ENCODE measurements at places on chromosomes 2 and 18.

DNA sequence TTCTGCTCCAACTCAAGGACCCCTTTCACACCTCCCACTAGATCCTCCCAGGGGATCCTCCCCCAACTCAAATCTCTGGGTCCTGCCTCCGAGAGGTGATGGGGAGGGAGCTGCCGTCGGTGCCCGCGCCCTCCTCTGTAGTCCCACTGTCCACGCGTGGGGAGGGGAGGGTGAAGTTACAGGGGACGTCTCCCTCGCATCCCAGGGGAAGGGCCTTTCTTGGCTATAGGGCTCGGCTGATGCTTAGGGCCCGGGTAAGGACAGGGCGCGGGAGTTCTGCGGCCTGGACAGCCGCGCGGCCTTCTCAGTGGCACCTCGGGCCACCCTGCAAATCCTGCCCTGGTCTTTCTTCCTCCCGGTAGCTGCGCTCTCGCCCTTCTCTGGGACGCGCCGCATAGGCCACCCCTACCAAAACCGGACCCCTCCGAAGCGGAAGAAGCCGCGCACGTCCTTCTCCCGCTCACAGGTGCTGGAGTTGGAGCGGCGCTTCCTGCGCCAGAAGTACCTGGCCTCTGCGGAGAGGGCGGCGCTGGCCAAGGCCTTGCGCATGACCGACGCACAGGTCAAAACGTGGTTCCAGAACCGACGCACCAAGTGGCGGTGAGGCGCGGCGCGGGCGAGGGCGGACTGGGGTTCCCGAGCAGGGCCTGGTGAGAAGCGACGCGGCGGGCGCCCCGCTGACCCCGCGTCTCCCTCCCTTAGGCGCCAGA is 1.2 kb downstream of the TLX2 start:
- DNase-seq, result no peak

DNA sequence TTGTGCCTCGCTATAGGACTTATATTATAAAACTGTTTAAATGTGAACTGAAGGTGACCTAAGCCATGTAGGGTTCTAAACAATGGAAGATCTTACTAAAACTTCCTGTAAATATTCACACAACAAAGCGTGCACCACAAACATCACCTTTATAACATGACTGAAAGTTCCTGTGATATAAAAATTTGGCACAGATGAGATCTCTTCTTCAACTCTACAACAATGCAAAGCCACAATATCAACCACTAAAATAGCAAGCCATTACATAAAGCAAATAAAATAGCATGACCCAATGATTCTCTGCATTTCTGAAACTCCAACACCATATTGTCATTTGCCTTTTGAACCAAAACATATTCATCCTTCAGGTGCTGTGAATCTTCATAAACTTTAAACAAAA is 3.5 kb downstream of the YES1 start:
- no peak for DNase-seq

GRCh38 chr2:73979686-73980085 is 5.0 kb upstream of the TET3 start:
- no peak for DNase-seq

GRCh38 chr18:80161781-80162417 is 52.8 kb downstream of the ADNP2 start:
- no peak for DNase-seq

DNA sequence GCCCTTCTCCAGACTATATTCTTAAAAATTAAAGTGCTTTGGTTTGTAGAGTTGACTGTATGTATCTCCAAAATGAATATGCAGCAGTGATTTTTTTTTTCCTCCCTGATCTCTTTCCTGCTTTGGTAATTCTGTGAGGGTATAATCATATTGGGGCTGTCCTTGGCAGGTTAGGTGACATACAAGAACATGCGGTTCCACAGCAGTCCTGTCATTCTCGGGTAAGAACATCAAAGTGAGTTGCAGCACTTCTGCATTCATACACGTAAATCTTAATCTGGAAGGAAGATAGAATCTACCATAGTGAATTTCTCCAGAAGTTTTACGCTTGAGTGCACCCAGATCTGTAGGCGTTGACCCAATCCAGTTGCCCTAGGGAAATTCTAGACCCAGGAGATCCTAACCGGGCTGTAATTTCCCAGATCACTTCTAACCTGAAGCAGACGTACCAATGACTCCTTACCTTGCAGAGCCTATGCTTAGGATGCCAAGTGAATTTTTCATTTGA is 109.4 kb downstream of the PRPF40A start:
- no peak for DNase-seq

GRCh38 chr2:172600557-172601008 is 44.7 kb downstream of the PDK1 start:
- no peak for DNase-seq

- no peak for DNase-seq
Observed at GRCh38 chr2:63131196-63131595, 80.6 kb downstream of the OTX1 start.

DNA sequence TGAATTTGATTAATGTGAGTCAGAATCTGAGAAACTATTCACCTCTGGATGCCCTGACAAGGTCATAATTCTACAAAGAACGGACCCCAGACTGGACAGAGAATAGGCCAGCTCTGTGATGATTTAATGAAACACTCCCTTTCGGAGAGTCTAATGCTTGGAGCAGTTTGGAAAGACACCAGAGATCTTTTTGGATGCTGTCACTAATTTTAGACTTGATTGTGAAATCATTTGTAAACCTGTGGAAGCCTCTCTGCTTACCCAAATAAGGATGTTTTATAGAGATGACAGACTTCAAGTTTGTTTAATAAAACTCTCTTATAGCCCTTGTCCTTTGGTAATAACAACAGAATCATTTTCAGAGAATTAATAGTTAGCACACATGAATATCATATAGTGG is 83.5 kb downstream of the MYL12B start:
- no peak for DNase-seq

DNA sequence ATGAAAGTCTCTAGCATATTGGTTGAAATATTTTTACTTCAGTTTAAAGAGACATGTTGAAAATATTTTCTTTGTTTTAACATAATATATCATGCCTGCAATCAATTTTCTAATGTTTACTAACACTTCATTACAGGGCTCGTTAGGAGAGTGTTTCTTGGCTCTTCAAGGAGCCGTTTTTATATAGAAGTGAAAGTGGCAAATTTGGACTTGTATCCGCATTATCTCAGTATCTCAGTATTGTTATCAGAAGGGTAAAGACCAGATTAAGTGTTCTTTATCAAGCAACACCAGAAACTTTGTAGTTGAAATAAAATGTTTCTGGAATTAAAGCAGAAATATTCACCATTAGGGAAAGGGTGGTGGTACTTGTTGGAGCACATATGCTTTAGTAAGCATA is 97.8 kb downstream of the BABAM2 start:
- DNase-seq, result no peak

- DNase-seq, result no peak
Observed at GRCh38 chr2:85180322-85181133, 47.3 kb downstream of the TCF7L1 start.

- no peak for DNase-seq
Observed at GRCh38 chr2:222448748-222449181, 24.4 kb downstream of the SGPP2 start.

GRCh38 chr2:5756272-5756671 is 64.1 kb downstream of the SOX11 start:
- no peak for DNase-seq

- DNase-seq, result no peak
Observed at GRCh38 chr2:241454837-241455485, 53.4 kb downstream of the STK25 start.

GRCh38 chr2:223102040-223102400 is 50.0 kb downstream of the KCNE4 start:
- DNase-seq, result no peak

DNA sequence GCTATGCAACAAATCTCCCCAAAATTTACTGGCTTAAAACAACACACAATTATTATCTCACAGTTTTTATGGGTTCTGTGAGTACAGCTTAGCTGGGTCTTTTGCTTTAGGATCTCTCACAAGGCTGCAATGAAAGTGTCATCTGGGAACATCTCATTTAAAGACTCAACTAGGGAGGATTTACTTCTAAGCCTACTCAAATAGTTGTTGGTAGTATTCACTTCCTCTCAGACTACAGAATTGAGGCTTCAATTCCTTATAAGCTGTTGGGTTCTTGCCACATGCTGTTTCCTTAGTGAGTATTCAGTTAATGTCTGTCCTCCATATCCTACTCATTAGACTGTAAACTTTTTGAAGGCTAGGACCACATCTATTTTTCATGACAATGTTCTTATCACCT is 72.3 kb downstream of the MDH1 start:
- no peak for DNase-seq

- DNase-seq, result no peak
Observed at GRCh38 chr2:14642499-14642898, 10.0 kb downstream of the LRATD1 start.

DNA sequence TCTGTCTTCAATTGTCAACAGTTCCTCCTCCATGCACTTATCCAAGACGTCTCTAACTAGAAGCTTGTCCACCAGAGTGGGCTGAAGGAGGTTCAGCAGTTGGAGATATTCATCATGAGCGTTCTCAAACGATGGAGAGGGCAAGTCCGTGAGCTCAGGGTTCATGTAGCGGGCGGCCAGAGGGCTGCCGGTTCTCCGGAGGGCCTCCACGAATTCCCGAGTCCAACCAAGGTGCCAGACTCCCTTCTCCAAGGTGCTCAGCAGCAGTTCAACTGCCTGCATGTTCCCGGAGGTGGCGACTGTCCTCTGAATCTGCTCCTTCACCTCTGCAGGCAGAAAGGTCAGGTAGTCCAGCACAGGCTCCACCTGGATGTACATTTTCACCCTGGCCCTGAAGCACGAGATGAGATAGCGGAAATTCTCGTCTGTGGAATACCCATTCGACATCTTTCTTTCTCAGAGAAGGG is 590 bp downstream of the IFIH1 start:
- DNase-seq, result no peak

DNA sequence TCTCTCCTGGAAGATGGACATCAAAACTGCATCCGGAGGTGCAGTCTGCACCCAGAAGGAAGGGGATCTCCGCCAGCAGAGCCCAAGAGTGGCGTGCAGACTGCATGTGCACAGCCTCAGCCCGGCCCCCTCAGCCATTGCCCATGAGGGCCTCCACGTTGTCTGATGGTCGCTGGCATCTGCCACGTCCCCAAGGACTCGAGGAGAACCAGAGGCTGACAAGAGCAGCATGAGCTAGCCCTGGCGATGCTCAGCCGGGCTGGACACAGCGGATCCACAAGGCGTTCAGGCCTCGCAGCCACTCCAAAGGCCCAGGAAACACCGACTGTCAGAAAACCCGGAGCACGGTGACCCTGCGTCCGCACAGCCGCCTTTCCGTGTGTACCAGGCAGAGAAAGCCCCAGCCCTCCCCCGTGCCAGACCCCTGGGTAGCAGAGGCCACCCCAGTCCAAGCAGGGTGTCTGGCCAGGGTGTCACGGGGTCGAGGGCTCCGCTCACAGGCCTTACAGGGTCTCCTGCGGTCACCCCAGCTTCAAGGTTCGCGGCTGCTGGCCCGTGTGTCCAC is 48.3 kb downstream of the SLC66A2 start:
- no peak for DNase-seq

- no peak for DNase-seq
Observed at GRCh38 chr2:226699321-226699720, 100.3 kb downstream of the IRS1 start.

- no peak for DNase-seq
Observed at GRCh38 chr18:61031626-61032025, 301.6 kb upstream of the CDH20 start.

DNA sequence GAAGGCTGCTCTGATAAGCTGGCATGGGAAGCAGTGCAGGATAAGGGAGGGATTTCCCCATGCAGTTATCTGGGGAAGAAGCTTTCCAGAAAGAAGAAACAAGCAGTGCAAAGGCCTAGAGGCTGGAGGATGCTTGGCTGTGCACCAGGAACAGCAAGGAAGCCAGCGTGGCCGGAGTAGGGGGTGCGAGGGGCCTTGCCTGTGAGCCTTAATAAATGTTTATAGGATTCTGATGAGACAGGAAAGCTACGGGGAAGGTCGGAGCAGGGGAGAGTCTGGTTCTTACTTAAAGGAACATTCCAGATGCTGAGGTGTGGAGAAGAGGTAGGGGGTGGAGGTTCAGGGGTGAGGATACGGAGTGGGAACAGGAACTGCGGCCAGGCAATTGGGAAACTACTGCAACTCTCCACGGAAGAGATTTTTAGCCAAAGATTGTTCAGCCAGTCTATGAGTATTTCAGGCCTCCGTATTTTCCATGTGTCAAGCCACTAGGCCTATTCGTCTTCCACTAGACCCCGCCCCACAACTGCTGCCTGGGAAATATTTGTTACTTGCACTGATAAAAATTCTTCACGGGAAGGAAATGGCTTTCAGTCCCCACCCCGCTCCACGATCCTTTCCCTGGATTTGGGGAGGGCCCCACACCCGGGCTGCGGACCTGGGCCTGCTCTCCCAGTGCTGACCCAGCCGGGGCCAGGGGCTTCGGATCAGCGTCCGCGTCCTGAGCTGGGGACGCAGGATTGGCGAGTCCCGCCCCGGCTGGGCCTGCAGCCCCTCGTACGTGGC is 516 bp downstream of the EIF2AK2 start:
- peak; percentile 24 for DNase-seq

DNA sequence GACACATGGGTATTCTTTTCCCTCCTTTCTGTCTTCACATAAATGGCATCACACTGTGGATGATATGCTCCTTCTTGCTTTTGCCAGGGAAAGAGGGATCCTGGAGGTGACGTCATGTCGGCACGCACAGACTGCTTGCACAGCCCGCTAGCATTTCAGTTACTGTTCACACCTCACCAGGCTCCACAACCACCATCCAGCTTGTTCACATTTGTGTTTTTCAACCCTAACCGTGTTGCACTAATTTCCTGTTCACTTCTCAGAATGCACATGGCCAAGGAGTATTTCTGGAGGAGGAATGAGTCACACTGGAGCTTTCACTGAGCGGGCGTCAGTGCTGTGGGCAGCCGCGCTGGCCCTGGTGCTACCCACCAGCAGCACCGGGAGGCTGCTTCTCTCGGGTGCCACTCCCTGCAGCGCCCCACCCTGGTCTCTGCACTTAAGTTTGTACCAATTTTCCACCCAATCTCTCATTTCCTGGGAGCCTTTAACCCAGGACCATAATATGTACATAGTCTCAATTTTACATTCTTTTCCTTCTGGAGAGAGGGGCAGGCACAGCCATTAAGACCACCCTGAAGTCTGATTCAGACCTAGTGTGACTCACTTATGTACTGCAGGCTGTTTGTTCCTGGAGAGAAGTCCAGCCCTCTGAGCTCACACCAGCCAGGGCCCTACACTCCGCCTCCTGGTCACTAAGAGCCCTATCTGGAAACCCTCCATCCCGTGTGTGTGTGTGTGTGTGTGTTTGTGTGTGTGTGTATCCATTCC is 65.1 kb downstream of the MBP start:
- DNase-seq, result peak; percentile 63

GRCh38 chr2:224523626-224524577 is 61.3 kb downstream of the CUL3 start:
- DNase-seq, result no peak

GRCh38 chr18:36349552-36349951 is 52.0 kb downstream of the FHOD3 start:
- DNase-seq, result no peak

- no peak for DNase-seq
Observed at GRCh38 chr2:168912901-168913369, 11.8 kb downstream of the G6PC2 start.

Data from activated CD4-positive, alpha-beta T cell treated with anti-CD3 and anti-CD28 coated beads, Interleukin-2, amount 50 U/mL, for 1 hour (primary cell).